ENCODE measurements at places on chromosomes 7 and 10.

DNA sequence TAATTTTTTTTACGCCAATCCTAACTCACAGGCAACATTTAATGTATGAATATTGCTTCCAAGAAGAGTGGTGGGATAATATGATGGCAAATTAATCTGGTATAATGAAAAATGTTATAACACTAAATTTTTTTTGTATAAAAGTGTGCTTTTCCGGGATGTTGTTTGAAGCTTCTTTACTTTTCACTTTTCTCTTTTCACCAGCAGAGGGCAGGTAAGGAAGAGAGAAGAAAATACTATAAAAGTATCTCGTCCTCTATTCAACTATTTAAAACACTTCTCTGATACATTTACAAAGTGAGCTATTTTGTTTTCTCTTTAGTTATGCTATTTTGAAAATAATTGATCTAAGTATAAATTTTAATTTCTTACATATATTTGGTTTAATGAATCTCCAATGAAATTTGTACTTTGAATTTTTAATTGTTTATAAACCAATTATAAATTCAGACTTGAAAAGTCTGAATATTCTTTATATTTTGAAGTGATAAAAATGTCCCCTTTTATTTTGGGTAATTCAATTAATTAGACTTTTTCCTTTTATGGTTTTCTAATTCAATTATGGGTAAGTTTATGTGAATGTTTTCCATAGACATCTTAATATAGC is 20.7 kb upstream of the CFTR start:
- DNase-seq = no peak

GRCh38 chr7:25242678-25243077 is 14.4 kb upstream of the NPVF start:
- no peak for DNase-seq

DNA sequence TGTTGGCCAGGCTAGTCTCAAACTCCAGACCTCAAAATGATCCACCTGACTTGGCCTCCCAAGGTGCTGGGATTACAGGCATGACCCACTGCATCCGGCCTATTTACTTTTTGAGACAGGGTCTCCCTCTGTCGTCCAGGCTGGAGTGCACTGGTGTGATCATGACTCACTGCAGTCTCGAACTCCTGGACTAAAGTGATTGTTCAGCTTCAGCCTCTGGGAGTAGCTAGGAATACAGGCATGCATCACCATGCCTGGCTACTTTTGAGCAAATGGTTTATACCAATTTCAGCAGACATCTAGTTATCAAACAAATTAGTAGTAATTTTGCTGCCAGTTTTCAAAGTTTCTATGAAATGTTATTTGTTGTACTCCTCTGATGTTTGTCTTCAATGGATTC is 2.2 kb upstream of the WAC start:
- no peak for DNase-seq

DNA sequence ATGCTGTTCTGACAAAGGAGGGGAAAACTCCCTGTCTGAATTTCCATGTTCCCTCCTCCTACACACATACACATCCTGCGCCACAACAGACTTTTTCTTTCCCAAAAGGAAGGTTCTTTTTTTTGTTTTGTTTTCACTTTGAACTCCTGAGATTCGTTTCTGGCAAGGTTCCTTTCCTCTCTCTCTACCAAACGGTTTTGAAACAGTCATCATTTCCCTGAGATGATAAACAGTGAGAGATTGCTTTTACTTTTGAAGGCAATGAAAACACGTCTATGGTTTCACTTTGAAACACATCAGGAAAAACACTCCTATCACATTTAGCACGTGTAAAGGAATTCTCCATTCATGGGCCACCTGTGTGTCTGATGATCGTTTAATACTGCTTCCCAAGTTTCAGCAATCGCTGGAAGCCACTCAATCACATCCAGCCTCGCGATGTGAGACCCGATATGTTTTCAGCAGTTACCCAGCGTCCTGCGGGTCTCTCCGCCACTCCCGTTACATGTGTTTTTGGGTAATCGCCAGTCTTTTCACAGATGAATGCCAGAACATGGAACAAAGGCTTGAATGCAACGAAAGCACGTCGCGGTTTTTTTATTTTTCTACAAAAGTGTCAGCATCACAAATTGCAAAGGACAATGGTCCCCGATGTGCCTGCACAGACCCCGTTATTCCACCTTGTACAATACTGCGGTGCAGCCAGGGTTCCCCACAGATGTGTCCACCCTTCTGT is 62.8 kb upstream of the CUX1 start:
- no peak for DNase-seq

- DNase-seq = no peak
Observed at GRCh38 chr10:22593636-22594198, 120.7 kb downstream of the PIP4K2A start.

DNA sequence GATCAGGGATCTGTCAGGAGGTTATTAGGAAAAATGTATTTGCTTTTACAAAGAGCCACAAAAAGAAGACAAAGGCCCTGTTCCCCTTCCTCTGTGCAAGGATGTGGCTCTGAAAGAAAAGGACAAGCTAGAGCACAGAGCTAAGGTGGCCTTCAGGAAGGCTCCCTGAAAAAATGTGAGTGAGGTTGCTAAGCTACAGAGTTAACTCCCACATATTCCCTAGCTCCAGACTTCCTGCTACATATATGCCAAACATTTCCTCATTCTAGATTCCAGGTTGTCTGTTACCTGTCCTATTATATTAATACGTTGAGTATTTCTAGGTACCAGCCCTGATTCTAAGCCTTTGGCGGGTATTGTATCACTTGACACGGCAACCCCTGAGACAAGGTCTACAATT is 369.0 kb downstream of the PARD3 start:
- DNase-seq = no peak

DNA sequence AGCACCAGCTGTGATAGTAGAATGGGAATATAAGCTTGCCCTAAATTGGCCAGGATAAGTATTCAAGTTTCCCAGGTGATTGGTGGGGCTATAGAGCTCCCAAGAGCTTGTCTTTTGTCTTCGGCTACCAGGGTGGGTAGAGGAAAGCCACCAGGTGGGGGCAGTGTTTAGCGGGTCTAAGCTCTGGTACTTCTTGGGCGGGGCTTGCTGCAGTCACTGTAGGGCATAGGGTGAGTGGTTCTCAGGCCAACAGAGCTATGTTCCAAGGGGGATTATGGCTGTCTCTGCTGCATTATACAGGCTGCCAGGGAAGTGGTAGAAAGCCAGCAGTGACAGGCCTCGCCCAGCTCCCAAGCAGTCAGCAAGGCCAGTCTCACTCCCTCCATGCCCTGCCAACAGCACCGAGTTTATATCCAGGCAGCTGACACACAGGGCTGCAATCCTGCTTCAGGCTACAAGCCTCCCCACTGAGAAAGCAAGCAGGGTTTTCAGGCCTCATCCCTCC is 110.7 kb downstream of the ZNF467 start:
- peak; percentile 81 for DNase-seq

DNA sequence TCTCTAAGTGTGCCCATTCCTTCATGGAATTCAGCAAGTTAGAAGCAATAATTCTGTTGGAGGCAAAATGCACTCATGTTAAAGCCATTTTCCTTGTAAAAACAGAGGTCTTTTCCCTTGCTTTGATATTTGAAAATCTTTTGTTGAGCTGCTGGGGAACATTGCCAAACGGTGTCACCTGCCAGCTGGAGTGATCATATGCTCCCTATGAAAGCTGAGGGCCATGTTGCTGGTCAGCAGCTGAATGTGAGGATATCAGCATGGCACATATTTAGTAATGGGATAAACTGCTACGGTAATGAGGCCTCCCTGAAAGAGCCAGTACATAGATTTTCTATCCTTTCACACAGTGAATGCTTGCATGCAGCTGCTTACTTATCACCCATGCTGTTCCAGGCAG is 224.3 kb downstream of the THSD7A start:
- DNase-seq = no peak

GRCh38 chr10:31031205-31031557 is 484 bp downstream of the ZNF438 start:
- no peak for DNase-seq

DNA sequence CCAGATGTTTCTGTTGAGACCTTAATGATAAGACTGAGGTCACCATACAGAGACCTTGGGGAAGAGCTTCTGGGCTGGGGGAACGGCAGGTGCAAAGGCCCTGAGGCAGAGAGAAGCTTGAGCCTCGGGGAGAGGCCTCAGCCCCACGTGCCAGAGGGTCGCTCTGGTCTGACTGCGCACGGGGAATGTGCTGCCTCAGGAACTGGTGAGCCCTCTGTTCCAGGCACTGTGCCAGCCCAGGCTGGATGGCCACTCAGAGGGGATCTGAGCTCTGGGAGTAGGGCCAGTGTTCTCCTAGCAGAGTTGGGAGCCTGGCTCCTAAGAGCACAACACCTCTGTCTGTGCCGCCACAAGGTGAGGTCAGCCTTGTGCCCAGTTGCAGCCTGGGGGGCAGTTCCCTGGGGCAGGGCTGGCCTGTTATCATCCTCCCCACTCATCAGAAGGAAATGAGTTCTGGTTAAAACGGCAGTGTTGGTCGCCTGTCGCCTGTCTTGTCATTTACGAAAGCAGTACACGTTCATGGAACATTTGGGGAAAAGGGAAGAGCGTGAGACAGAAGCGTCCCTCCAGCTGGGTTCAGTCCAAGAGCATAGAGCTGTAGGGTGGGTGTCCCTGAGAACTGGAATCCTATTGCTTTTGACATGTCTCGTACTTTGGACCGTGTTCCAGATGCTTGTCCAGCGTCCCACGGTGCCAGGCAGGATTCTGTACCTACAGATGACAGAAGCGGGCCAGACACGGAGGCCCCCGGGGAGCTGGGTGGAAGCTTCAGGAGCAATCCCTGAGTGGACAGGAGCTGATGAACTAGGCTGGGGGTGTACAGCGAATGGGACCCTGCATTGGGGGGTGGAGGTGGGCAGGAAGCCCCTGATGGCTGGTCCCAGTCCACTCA is 4.3 kb downstream of the TTYH3 start:
- peak; percentile 52 for DNase-seq

GRCh38 chr7:82567356-82567755 is 123.8 kb upstream of the CACNA2D1 start:
- DNase-seq = no peak

DNA sequence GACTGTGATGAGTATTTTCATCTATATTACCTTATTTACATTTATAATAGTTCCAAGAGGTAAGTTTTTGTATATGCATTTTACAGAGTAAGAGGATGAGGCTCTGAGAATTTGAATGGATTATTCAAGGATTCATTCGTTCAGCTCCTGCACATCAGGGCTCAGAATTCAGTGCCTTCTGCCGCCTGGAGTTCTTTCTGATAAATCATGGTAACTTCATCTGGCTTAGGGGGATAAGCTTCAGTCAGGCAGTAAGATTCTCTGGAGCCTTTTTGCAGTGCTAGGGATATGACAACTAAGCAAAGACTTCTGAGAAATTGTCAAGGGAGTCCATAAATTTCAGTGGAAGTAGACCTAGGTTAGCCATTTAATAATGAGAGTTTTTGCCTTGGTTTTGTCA is 668.6 kb downstream of the NRG3 start:
- DNase-seq = no peak

- DNase-seq = no peak
Observed at GRCh38 chr7:94374721-94375566, 19.8 kb upstream of the COL1A2 start.

GRCh38 chr10:124632064-124632531 is 112.1 kb downstream of the FAM53B start:
- DNase-seq = peak; percentile 69

DNA sequence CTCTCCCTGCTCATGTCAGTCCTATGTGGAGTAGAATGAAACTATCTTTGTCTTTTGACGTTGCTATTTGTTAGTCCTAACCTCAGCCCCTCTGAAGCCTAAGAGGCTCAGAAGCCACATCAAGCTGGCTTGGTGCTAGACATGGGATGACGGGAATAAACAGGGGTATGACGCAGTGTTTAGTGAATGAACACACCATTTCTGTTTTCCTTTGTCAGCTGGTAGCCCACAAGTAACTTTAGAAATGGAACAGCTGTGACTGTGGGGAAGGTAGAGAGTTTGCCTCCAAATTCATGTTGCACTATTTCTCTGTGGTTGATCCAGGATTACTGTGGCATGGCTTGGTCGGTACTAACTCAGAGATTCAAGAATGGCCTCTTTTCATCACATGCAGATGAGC is 31.3 kb downstream of the COX15 start:
- no peak for DNase-seq

GRCh38 chr10:13615650-13616300 is 29.0 kb downstream of the PRPF18 start:
- no peak for DNase-seq

DNA sequence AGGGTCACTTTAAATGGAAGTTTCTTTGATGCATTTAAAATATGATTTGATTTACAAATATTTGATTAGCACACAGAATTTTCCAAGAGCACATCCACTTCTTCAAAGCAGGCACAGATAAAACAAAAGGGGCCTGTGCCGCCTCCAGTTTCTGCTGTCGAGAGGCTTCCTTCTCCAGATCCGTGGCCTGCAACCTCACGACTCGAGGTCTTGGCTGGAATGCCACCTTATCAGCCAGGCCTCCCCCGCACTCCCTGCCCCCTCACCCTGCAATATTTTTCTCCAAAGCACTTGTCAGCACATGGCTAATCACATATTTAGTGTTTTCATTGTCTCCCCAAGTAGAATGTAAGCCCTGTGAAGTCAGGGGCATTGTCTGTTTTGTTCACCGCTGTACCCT is 12.5 kb downstream of the PYROXD2 start:
- DNase-seq = no peak

GRCh38 chr10:11724938-11725776 is 17.0 kb upstream of the ECHDC3 start:
- no peak for DNase-seq

DNA sequence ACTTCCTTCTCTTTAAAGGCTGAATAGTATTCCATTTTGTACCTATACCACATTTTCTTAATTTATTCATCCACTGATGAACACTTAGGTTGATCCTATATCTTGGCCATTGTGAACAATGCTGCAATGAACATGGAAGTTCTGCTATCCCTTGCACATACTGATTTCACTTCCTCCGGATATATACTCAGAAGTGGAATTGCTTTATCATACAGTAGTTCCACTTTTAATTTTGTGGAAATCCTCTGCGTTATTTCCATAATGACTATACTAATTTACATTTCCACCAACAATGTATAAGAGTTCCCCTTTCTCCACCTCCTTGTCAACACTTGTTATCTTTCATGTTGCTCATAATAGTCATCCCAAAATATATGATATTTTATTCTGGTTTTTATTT is 312.6 kb downstream of the PLXDC2 start:
- no peak for DNase-seq

DNA sequence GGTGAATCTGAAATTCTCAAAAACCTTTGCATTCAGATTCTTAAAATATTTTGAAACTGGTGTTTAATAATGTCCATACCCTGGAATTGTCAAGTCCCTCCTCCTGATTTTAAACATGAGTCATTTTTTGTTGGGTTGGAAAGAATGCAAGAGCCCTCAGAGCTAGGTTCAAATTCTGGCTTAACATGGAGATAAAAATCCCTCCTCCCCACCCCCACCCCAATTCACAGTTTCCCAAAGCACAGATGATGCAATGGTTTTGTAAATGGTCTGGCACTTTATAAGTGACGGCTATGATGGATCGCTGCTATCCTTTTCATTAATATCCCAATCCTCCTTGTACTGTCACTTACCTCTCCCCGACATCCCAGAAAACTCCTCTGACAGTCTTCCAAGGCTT is 332.8 kb downstream of the PLXNA4 start:
- no peak for DNase-seq

GRCh38 chr10:102408131-102408727 is 10.4 kb downstream of the PSD start:
- DNase-seq = no peak

Measured in gastrocnemius medialis (tissue), 4 donors.